ENCODE measurements at places on chromosomes 12 and 14.

- no peak for DNase-seq
Observed at GRCh38 chr14:62908506-62908905, 136.8 kb downstream of the KCNH5 start.

DNA sequence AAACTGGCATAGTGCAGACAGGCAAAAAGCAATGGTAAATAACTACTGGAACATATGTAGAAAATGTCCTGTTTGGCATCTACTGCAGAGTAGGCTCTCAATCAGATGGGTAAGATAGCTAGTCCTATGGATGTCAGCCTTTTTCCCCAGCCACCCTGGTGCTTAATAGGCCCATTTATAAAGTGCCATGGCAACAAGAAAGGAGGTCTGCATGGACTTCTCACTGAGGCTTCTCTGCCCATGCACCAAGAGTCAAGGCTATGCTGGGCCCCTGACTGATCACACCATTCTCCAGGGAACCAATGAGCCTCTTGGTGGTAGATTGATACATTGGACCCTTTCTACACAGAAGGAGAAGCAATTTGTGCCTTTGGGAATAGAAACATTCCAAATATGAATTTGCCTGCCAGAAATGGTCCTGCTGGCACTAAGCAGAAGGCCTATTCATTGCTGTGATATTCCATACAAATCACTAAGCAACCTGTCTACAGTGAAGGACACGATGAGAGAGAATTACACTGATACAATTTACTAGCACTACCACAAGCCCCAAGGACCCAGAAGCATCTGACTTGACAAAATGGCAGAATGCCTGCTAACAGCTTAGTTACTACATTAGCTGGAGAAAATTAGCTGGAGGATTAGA lies 43.8 kb downstream of the RESF1 start:
- DNase-seq = no peak

DNA sequence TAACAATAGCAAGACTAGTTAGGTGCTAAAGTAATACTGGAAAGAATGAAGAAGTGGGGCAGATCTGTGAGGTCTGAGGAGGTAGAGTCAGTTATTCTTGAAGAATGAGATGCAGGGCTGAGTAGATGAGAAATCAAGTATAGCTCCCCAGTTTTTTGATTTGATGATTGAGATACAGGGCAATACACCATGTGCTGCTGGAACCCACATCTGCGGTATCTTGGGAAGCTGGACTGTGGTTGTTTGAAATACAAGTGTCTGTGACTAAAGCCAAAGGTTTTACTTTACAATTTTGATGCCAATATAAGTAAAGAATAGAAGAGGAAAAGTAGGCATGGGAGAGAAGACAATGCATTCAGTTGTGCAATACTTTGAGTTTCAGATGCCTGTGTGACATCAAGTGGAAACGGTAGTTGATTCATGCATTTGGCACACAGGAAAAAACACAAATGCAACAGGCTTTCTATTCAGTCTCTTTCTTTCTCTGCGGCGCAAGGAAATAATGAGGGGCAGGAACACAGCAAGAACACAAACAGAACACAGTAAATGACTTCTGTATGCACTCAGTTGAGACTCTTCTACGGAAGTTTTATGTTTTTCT lies 190.2 kb upstream of the SLC38A2 start:
- peak; percentile 88 for DNase-seq

DNA sequence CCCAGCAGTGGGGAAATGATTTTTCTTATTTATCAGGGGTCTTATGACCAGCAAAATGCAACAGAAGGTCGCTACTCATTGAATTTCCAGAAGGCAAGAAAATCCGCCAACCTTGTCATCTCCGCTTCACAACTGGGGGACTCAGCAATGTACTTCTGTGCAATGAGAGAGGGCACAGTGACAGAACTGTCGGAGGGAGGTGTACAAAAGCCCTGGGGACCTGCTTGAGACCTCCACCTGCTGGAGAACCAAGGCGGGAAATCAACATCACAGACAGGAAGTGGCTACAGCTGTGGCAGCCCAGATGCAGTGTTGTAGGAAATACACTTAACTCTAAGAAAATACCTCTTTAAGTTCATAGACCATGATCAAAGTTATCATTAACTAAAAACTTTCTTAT lies 250.9 kb upstream of the OR4E1 start:
- DNase-seq = no peak

DNA sequence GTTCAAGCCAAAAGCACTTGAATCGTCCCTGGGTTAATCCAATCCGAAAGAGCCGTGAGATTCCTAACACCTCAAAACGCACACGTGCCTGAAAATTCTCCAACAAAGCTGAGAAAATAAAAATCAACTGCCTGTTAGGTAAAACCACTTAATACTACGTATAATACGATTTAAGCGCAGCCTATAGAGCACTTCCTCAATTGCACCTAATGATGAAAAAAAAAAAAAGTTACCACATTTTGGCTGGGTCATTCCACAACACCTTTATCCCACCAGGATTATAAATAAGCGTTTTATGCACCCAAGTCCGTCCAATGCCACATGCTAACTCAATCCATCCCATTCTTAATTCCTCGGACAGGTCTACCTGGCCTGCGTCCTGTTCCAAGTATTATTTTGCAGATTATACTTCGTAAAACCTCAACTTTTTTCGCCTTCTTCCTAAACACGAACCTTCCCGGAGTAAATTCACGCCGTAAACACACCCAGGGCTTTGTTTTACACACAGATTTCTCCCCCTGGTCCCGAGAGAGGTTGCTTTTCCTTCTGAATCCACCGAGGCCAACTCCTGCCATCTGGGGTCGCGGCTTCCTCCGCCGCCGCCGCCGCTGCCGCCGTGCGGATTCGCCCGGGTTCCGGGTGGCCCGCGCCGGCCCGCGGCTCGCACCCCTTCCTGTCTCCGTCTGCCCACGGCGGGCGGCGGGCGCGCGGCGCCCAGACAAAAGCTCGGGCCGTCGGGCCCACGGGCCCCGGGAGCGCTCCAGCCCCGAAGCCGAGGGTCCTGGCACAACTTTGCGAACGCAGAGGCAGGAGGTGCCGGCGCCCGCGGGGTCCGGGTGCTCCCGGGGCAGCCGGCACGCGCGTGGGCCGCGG lies 66.2 kb downstream of the RNF34 start:
- no peak for DNase-seq

DNA sequence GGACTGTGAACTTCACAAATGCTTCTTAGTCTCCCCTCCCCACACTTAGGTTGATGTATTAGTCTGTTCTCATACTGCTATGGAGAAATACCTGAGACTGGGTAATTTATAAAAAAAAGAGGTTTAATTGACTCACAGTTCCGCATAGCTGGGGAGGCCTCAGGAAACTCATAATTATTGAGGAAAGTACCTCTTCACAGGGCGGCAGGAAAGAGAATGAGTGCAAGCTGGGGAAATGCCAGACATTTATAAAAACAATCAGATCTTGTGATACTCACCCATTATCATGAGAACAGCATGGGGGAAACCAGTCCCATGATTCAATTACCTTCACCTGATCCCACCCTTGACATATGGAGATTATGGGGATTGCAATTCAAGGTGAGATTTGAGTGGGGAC lies 178.8 kb downstream of the SLC38A4 start:
- DNase-seq = no peak

DNA sequence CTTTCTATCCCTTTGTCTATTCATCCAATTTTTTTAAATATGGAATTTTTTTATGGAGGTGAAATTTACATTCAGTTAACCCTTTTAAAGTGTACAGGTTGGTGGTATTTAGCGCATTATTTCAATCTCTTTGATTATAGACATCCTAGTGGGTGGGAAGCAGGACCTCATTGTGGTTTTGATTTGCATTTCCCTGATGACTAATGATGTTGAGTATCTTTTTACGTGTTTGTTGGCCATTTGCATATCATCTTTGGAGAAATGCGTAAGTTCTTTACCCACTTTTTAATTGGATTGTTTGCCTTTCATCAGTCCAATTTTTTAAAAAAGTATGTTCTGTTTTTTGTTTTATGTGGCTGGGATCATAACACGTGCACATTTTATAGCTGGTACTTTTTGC lies 20.8 kb downstream of the PAPLN start:
- no peak for DNase-seq

- no peak for DNase-seq
Observed at GRCh38 chr14:75277008-75277814, 1.4 kb upstream of the FOS start.

DNA sequence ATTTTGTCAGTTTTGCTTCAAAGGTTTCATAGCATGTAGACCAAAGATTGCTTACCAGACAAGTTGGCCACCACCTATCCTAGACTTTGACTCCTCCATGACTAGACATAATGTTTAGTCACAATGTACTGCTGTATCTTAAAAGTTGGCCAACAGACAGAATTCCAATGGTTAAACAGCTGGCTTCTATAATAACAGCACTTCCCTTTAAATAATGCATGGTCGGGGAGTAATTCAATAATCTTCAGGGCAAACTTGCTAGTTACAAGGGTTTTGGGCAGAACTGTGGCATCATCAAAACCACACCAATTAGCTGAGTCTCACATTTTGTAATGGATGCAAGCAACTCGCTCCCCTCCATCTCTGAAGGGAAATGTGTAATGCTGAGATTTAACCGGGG lies 56.9 kb downstream of the IGF1 start:
- no peak for DNase-seq

- no peak for DNase-seq
Observed at GRCh38 chr12:120085920-120086645, 30.5 kb downstream of the RAB35 start.

DNA sequence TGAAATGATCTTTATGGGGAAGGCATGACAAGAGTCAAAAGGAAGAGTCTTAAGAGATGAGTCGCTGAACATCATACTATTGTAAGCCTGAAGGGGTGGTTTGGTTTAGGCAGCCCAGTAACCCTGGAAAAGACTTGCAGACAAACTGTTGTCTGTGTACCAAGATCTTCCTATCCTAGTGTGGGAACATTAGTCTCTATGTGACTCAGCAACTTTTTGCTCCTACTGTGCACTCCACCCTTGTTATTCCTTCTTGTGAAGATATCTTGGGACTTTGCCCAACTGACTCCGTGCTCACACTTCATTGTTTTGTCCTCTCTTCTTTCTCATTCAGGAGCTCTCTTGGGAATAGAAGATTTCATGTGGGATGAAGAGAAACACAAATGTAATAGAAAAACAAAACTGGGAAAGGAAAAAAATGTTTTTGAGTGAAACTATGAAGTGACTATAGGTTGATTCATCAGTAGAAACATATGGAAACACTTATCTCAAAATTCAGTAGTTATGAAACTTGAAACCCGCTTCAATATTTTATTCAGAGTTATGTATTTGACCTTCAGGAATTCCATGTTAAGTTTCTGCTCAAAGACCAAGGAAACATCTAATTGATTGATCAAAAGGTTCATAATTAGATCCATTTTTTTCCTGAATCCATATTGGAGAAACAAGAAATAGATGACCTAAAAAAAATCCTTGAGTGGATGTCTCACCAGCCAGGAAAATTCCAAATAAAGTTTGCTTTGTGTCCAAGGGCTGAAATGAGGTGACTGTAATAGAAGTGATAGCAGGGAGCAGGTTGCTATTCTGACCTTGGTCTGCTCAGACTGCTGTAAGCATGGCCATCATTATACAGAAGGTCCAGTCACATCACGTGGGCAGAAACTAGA lies 67.2 kb downstream of the BTG1 start:
- DNase-seq = no peak

DNA sequence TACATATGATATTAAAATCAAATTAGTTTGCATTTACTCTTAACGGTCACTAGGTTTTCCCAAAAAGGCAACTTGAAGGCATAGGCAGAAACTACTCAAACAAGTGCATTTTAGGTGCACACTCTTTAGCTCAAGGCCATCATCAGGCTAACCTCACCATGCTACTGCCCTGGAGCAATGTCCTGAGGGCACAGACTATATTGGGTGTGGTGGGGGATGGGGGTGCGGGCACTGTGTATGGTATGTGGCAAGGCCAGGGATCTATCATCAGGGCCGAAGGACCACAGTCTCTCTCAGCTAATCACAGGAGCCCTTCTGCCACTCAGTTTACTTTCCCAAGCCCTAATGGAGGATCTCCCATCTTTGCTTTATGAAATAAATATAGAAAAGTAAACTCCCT lies 51.9 kb downstream of the SH2B3 start:
- DNase-seq = no peak

DNA sequence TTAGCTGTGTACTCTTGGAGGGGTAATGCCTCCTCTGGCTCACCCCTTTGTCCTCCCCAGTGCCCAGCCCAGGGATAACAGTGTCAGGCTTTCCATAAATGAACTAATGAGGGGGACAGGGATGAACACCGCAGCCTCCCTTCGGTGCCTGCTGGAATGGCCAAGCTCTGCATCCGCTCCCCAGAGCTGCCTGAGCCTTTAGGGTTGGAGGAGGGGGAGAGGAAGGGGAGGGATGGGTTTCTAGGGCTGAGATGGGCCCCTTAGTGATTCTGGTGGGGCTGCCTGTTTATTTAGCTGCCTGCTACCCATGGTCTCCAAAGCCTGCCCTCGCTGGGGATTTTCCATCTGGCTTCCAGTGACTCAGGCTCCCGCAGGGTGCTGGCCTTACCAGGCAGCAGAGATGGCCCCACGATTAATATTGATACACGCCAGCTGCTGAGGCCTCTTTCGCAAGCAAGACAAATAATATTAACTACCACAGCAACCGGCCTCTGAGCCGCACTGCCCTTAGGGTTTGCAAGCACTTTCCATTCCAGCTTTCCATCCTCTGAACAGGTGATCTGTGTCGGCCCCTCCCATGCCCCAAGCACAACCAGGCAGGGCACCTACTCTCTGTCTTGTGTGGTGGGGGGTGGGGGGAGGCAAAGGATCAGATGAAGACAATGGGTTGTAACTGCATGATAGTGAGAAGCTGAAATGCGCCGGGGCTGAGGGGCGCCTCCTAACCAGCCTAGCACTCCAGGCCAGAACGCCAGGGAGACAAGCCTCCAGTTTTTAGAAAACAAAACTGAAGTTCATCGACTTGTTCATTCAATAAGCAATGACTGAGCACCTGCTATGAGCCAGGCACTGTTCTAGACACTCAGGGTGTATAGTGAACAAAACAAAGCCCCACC lies 56.7 kb downstream of the C14orf132 start:
- no peak for DNase-seq

DNA sequence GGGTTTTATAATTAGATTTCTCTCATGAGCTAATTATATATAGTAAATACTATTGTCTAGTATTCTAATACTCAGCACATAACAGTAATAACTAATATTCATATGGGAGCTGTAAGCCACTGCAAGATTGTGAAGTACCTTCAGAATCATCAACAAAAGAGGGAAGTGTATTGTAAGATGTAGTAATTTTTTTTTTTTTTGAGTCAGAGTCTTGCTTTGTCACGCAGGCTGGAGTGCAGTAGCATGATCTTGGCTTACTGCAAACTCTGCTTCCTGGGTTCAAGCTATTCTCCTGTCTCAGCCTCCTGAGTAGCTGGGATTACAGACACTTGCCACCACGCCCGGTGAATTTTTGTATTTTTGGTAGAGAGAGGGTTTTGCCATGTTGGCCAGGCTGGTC lies 3.1 kb downstream of the GPR33 start:
- DNase-seq = no peak

GRCh38 chr14:61101803-61102548 lies 120.9 kb downstream of the SLC38A6 start:
- no peak for DNase-seq

DNA sequence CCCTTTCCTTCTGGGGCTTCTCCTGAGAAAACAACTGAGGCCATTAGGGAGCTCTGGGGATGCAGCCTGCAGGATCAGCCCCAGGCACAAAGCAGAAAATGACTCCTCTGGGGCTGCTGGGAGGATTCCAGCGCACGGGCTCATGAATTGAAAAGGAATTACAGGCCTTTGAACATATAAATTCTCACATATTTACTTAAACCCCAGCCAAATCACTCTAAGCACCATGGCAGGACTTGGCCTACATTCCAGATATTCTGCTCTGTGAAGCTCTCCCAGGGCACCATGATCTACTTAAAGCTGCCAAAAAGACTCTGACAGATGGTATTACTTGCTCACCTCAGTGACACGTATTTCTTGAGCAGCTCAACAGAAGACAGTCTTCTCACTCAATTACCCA lies 87.2 kb downstream of the ZFC3H1 start:
- DNase-seq = no peak

All from Panc1 (cell line).